HFF-Myc (cell line): ENCODE measurements at places on chromosomes 6 and 20.

- DNase-seq, result no peak
Measured at GRCh38 chr20:59810449-59811187, 122.8 kb downstream of the SYCP2 start.

- DNase-seq, result no peak
Measured at GRCh38 chr6:49978332-49979226, 9.2 kb upstream of the DEFB113 start.

DNA sequence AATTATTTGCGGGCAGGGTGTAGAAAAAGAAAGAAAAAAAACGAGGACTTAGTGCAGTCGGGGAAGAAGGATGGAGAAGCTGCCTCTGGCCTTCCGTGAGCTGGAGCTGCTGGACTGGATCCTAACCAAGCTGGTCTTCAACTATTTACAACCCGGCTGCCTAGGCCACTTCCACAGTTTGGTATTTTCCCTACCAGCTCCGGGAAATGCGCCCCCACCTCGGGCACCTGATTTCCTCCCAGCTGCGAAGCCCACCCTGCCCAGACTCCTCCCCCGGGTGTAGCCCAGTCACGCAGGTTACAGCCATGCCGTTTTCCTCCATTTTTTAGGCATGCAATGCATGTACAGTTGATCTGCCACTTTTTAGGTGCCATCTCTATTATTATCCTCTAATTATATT is 21.2 kb downstream of the THEMIS start:
- DNase-seq, result no peak

DNA sequence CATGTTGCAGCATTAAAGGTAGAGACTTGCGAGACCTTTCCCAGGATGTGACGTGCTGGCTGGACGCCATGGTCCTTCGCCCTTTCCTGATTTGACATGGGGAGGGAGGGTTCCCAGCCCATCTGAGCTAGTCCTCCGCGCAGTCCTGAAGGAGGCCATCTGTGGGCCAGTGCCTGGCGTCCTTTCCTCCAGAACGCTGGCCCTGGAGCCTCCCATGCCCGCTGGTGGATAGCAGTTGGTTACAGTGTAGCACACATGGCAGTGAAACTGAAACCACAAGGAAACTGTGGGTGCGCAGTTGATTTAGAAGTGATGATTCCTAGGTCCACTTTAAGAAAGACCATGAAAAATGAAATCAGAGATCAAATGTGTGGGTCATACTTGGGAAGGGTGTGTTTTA is 193.7 kb downstream of the CDH4 start:
- no peak for DNase-seq

DNA sequence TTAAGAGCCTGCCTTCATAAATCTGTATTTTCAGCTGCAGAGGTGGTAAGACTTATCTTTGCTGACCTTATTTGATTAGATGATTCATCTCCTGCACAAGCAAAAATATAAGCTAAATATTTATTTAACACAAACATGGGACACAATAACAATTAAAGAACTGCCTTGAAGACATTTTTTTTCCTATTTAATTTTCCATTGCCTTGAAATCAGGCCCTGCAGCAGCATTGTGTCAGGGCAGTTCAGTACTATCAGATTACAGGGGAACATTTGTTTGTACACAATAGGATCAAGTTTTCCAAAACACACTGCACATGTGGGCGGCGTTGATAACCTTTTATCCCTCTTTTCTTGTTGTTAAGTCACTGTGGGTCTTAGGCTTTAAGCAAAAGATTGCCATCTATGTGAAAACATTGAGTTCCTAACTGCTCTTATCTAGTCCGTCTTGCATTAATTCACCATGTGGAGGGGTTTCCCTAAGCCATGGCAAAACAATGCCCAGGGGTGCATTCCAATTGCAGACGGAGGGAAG is 7.4 kb downstream of the ADGRF5 start:
- no peak for DNase-seq

GRCh38 chr6:131136021-131136786 is 937 bp downstream of the AKAP7 start:
- no peak for DNase-seq

DNA sequence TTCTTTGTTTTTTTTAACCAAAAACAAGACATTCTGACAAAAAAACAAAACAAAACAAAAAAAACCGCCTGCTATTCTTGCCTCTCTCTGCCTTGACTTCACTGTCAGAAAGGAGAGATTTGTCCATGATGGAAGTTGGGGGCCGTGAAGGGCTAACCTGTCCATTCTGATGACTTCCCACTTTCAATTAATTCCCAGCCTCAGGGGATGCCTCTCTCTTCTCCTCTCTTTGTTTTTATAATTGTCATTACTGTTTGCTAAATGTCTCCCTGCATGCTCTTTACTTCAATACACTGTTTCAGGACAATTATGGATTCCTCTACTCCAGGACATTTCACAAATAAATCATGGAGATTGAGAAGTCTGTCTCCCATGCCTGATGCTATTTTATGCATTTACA is 130.5 kb upstream of the CNR1 start:
- DNase-seq, result no peak

DNA sequence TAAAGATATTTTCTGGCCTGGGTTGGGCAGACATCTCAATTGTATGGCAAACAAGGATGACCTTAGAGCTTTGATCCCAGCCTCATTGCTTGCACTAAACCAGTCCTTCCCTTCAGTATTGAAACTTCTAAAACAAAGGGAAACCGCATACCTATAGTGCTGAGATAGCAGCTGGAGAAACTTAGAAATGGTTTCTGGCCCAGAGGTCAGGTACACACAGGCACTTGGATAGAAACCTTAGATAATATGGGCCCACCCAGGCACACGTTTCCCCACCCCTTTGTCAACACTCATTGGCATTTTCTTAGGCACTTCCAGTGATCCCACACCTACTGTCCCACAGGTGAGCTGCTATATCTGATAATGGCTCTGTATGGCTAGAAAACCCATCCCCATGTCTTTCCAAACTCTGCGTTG is 22.1 kb downstream of the NRSN1 start:
- no peak for DNase-seq

DNA sequence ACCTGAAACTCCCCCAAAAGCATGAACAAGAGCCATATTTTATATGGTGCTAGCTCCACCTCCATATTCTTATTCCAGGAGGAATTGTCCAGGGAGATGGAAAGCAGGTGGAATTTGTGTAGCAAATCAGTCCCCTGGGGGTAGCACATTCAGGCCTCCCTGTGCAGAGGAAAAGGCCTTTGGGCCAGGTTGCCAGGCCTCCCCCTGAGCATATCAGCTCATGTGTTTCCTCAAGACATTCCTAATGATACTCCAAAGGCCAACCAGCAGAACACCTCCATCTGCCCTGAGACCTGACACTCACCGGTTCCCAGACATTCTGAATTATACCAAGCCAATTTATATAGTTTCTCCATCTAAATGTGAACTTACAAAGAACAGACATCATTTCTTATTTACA is 2.6 kb upstream of the BANF2 start:
- DNase-seq, result no peak

DNA sequence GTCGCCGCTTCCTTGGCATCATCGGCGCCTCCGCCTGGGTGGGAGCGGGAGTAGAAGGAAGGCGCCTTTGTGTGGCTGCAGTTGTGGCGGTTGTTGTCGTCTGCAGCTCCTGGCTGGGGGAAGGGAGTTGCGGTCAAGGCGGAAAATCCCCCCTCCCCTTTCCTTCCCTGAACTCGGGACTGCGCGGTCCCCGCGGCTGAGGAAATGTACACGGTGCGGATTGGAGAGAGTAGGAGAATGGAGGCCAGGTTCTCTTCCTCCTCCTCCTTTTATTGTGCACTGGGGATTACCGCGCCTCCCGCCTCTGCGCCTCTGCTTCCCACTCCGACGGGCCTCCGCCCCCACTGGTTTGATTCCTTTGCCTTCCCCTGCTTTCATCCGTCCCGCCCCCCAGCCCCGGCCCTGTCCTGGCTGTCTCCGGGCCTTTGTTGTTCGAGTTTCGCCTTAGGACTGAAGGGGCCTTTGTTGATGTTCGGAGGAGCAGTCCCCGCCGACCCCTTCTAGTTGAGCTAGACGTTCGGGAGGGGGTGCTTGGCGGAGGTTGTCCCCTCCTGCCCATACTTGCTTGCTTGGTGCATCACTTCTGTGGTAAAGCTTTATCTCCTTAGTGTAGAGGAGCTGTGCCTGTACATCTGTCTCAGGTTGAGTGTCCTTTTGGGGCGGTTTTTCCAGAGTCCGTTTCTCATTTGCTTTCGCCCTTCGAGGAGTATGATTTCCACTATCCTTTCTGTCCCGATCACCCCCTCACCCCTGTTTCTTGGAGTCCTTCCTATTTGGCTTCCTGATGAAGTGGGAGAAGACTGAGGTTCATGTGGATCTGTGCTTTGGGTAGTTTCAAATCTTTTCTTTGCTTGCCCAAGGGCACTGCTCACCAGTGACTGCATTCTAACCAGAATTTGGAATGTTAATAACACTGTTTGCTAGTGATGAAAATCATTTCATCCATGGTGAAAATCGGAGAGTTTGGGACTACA is 764 bp downstream of the ZNF292 start:
- DNase-seq, result peak; percentile 3

DNA sequence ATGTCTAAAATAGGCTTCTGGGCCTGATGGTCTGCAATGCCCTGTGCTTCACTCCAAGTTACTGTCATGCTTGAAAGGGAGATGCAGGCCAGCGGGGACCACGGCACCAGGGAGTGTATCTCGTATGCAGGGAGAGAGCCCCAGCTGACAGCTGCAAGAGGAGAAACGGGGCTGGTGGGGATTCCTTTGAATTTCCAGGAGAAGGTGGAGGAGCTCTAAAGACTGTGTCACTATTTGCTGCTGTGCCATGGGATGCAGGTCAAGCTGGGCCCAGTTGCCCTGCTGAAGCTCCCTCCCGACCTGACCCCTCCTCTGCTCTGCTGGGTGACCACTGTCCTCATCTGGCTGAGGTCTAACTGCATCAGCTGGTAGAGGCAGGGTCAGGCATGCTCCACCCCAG is 989 bp downstream of the CST1 start:
- no peak for DNase-seq

DNA sequence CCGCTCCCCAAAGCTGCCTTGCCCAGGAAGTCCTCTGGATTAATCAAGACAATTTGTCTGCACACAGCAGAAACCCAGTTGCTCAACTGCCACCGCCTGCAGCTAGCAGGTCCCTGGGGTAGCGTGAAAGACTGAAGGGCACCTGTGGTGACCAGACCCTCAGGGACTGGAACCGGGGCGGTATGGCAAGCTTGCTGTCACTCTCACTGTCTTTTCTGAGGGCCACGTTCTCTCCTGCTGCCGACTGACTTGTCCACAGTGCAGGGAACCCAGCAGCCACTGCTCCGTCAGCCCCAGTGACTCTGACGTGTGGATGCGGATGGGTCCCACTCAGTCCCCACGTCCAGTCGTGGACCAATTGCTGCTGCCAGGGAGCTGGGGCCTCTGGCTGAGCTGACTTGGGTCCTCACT is 72.8 kb upstream of the PMEPA1 start:
- DNase-seq, result no peak

GRCh38 chr6:113363866-113364265 is 493.3 kb upstream of the MARCKS start:
- DNase-seq, result no peak

- DNase-seq, result no peak
Measured at GRCh38 chr6:24490948-24491347, 1.6 kb upstream of the GPLD1 start.

DNA sequence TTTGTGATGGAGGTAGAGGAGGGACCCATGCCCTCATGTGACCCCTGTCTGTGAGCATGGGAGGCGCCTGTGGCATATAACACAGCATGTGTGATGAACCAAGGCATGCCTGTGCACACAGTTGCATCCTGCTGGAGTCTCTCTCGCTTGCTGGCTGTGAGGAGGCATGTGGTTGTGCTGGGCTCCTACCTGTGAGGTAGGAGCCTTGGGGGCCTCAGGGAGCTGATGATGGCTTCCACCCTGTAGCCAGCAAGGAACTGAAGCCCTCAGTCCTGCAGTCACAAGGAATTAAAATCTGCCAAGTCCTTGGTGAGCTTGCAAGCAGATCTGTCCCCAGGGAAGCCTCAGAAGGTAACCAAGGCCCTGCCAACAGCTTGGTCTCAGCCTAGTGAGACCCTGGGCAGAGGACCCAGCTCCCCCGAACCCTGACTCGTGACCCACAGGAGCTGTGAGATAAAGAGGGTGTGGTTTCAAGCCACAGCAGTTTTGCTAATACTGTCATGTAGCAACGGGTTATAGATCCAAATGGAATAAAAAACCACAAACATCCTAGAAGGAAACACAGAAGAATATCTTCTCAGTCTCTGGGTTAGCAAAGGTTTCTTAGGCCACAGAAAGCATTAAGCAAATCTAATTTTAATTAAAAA is 145.7 kb downstream of the WDR27 start:
- DNase-seq, result no peak

GRCh38 chr20:41300383-41300782 is 17.1 kb downstream of the ZHX3 start:
- no peak for DNase-seq

- DNase-seq, result no peak
Measured at GRCh38 chr20:50309280-50309763, 118.7 kb downstream of the CEBPB start.

- no peak for DNase-seq
Measured at GRCh38 chr6:158411998-158412397, 99.7 kb downstream of the TULP4 start.

DNA sequence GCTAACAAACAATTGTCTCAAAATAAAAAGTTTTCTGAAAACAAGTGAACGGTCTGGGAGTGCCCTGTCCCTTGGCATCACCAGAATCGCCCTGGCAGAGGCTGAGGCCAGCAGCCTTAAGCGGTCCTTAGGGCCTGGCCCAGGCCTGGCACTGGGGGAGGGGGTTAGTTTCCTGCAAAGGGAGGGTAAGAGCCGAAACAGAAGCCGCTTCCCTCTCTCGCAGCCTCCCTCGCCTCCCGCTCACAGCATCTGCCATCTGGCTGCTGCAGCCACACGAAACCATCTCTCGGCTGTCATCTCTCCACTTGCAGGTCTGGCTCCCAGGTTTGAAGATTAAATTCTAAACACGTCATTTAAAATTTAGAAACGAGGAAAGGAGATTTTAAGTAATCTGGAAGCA is 31.5 kb downstream of the PMEPA1 start:
- DNase-seq, result no peak

DNA sequence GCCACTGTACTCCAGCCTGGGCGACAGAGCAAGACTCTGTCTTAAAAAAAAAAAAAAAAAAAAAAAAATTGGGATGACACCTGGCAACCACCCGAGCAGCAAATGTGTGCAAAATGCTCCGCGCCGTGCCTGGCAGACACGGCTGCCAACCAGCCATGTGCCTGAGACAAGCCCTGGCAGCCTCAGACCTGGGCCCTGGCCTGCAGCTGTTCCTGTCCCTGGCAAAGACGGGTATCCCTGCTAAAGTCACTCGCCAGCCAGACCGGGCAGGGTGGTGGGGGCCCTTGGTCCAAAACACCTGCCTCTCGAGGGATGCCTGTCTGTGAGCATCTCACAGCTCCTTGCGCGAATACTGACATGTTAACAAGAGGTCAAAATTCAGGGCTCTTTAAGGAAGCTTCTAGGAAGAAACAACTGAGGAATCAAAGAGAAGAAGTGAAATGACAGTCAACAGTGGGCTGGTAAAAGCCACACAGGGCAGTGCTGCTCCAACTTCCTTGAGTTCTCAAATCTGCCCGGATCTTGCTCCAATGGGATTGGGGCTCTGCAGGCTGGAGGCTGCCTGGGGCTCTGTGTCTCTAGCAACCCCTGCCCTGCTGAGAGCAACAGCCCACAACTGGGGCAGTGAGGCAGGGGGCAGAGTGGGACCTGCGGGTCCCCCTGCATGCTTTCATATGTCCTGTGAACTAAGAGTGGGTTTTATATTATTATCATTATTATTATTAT is 53.4 kb downstream of the SYTL3 start:
- no peak for DNase-seq

- DNase-seq, result no peak
Measured at GRCh38 chr6:4794140-4794707, 18.0 kb downstream of the CDYL start.
